ENCODE measurements at places on chromosomes 12 and 14. TPM values are rescaled to one million over a fixed set of nuclear protein-coding genes. Genes with fewer than 3 reads are reported as not detected.

Gene CCDC175
- total RNA-seq, result 0.39 TPM

Gene SOX5
- 32.8 TPM for total RNA-seq

Gene KLHDC1
- 3.5 TPM for total RNA-seq

Gene NOVA1
- 22.6 TPM for total RNA-seq

DNA sequence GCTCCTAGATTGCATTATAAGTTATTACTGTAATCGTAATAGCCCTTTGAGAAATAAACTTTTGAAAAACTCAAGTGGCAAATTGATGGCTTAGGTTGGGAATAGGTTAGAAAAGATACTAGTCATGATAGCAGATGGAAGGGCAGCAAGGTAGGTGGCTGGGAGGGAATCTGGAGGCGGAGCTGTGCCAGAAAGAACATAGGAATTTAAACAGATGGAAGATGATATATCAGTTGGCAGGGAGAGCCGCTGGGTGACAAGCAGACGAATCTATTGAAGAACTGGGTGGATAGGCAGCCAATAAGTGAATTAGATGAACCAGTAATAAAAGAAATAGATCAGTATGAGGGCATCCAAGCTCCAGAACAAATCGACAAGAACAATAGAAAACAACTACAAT, 142.1 kb downstream of the CNTN1 start:
- no peaks in the 10 kb centered on the region for H3K4me1 ChIP-seq
- no peak for DNase-seq
- no peaks in the 10 kb centered on the region for H3K27me3 ChIP-seq
- no peaks in the 10 kb centered on the region for H3K36me3 ChIP-seq
- H3K4me3 ChIP-seq, result no peak overlapping the region

GRCh38 chr14:63933711-63934110, 80.9 kb downstream of the SYNE2 start:
- H3K4me1 ChIP-seq, result peaks cover 12% of the 10 kb centered on the region
- no peak for DNase-seq
- H3K27me3 ChIP-seq, result no peaks in the 10 kb centered on the region

- DNase-seq, result no peak
- H3K4me1 ChIP-seq, result no peaks in the 10 kb centered on the region
- H3K4me3 ChIP-seq, result no peak overlapping the region
- no peak overlapping the region for H3K27ac ChIP-seq
- H3K36me3 ChIP-seq, result no peaks in the 10 kb centered on the region
- H3K27me3 ChIP-seq, result no peaks in the 10 kb centered on the region
Observed at GRCh38 chr12:47184229-47184628, 104.5 kb upstream of the AMIGO2 start.

DNA sequence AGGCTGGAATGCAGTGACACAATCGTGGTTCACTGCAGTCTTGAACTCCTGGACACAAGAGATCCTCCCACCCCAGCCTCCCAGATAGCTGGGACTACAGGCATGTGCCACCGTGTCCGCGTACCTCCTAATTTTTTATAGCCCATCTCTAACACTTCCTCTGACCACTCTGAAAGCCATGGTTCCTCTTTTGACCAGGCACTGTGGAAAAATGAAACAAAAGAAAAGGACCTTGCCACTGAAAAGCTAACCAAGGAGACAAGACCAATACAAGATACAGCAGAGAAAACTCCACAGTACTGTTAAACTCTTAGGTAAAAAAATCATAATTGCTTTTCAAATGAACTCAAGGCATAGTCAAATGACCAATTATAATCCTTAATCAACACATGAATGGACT, 233.3 kb downstream of the NEDD1 start:
- no peak for DNase-seq
- no peaks in the 10 kb centered on the region for H3K36me3 ChIP-seq
- no peak overlapping the region for H3K27ac ChIP-seq
- H3K27me3 ChIP-seq, result no peaks in the 10 kb centered on the region
